ENCODE measurements at places on chromosomes 5 and 9.

GRCh38 chr5:130289132-130290088 is 385.1 kb downstream of the CHSY3 start:
- peak; percentile 21 for DNase-seq

DNA sequence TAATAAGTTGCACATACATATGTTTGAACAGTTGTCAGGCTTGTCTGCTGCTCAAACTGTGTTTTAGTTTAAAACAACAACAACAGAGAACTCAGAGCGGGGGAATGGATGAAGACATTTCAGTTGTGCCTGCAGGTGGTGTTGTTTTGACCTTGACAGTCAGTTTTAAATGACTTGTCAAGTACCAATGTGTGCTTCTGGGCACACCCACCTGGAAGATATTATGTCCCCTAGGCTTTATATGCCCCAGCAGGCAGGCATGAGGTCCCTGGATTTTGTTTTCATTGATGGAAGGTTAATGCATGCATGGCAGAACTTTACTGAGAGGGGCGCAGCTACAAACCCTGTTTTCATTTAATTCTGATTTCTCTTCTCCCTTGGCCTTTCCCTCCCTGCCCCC is 84.6 kb downstream of the AOPEP start:
- no peak for DNase-seq

DNA sequence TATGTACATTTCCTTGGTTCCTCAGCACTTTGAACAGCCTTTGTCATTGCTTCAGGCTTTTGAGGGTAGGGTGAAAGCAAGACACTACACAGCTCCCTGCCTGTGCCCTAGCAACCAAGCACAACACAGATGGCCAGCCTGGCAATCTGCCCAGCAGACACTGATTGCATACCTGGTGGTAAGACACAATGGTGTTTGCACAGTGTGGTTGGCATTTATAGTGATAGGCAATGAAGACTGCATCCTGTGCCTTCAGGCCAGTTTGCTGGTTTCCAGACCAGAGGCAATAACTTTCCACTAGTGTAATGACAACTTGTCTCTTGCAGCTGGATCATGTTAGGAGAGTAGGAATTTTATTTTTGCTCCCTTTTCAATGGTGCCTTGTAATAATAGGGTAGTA is 144.5 kb upstream of the TNC start:
- DNase-seq = no peak

DNA sequence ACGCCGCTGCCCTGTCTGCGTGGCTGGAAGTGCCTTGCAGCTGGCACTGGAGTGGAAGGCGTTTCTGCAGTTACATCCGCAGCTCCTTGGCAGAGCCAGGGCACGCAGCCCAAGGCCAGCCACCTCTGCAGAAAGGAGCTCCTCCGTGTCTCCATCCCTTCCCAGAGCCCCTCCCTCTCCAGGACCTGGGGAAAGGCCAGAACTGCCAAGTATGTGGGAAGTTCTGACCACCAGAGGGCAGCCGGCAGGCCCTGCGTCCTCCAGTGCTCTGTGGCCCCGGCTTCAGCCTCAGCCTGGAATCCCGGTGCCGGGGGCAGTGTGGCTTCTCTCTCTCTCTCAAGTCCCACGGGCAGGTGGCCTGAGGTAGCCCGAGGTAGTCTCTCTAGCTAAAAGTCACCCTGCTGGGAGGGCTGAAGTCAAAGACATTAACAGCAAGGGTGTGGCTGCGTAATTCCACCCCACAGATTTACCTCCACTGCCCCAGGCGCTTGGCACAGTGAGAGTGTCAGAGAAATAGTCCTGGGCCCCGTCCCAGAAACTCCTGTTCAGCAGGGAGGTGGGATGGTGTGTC is 101.7 kb upstream of the FCN2 start:
- peak; percentile 21 for DNase-seq

DNA sequence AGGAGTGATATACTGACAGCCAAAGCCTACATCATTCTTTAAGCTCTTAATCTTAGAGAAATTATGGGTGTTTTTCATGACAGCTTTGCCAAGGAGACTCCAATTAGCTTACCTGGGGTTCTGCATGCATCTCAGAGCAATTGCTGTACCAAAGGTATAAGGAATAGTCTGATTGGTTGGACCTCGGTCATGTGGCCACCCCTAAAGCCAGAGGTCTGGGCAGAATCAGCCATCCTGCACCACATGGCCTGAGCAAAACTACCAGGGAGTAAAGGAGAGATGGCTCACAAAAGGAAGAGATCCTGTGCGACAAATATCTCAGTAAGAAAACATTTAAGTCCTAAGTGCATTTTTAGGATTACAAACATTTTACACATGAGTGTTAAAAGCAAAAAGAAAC is 25.6 kb downstream of the SH3RF2 start:
- no peak for DNase-seq

DNA sequence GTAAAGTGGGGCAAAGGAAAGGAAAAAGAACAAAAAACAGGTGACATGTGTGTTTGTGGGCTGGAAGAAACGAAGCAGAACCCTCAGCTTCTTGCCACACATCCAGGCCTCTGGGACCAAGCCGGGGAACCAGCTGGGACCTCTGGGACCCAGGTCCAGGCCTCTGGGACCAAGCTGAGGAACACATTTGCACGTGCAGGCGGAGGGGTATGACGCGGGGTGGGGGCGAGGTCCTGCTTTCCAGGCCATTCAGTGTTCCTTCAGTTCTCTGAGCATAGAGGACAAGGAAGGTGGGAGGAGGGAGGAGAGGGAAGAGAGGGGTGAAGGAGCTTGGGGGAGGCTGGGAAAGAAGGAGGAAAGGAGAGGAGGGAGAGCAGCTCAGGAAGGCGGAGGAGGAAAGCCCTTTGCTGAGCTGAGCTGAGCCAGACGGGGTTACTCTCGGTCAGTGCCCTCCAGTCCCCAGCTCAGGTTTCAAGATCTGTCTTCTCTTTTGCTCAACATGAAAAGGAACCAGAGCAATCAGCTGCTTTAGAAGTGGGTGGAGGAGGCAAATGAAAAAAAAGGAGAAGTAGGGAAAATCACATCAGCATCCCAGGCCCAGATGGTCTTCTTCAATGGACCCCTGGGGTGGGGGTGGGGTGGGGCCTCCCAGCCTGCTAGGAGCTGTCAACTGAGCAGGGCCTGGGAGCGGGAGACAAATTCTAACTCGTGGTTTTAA is 59.1 kb downstream of the ABCA1 start:
- DNase-seq = peak; percentile 62

DNA sequence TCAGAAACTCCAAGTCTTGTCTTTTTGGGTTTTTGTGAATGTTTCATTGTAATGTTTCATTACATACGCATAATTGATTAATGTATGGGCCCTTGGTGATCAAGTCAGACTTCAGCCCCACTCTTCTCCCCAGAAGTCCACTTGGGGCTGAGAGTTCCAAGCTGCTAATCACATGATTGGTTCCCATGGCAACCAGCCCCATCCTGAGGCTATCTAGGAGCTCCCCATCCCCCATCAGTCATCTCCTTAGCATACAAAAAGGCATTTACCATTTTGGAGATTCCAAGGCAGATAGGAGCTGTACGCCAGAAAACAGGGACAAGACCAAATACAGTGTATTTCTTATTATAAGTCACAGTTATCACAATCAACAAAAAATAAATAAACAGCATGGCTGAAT is 22.9 kb upstream of the SYK start:
- no peak for DNase-seq

DNA sequence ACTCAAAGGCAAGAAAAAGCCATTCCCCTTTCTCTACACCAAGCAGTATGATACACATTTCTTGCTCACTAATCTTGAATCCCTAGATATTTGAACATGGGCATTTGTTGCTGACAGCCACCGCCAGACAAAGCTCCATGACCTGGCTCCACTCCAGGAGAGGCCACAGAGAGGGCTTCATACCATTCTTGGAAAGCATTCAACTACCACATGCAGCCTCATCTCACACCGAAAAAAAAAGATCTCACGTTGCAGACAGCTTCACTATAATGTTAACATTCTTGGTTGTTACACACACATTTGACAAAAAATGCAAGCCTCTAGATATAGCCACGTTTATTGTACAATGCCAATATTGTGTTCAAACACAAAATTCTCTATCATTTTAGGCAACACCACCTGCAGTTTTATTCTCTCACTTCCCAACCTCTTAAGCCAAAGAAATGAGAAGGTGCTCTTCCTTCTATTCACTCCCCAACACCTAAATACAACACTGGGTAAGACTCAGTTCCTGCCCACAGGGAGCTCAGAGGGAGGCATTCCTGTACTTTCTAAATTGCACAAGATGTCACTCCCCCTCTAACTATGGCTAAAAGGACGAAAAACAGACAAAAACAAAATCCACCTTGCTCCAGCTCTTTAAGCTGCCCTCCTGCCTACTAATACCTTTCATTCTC is 222.4 kb downstream of the TSSK1B start:
- DNase-seq = no peak

- DNase-seq = no peak
Observed at GRCh38 chr5:80151890-80152289, 104.0 kb downstream of the SERINC5 start.

- peak; percentile 57 for DNase-seq
Observed at GRCh38 chr5:174533751-174534241, 190.6 kb upstream of the MSX2 start.

DNA sequence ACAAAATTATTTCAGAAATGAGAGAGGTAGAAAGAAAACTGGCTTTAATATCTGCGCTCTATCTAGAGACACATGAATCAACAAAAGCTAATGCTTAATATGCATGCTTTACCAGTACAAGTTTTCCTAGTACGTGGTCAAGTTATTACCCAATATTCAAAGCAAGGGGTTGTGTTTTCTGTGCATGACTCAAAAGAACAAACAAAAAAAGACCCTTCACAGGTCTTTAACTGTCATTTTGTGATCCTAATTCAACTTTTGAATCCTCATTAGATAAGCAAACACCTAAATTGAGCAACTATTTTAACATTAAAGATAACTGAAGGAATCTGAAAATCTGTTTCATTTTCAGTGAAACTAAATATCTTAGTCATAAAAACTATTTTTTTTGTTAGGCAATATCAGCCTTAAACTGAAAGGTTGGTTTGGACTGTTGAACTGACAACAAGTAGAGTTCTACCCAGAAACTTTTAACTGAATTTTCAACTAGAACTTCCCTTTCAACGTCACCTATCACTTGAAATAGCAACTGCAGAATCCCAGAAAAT is 12.5 kb downstream of the ST8SIA4 start:
- DNase-seq = no peak

DNA sequence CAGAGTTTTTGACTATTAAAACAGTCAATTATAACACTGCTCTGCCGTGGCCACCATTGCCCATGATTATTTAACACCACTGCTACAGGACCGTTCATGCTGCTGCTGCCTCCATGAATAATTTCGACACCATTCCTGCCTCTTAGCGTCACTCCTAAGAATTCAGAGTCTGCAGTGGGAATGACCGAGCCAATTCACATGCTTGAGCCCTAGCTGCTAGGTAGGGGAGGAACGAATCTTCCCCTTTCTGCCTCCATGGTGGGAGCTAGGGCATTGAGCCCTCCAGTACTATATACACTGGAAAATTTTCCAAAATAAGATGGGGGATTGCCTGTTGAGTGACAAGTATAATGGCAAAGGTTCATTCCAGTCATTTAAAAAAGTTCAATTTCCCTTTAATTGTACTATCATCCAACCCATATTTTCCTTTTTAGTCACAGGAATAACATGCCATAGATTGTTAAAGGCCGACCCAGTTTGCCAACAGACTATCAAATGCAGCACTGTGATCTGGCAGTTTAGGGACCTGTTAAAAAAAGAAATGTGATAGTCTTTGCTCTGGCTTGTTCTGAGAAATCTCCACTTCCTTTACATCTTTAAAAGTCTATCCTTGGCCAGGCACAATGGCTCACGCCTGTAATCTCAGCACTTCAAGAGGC is 13.5 kb upstream of the B4GALT1 start:
- no peak for DNase-seq

DNA sequence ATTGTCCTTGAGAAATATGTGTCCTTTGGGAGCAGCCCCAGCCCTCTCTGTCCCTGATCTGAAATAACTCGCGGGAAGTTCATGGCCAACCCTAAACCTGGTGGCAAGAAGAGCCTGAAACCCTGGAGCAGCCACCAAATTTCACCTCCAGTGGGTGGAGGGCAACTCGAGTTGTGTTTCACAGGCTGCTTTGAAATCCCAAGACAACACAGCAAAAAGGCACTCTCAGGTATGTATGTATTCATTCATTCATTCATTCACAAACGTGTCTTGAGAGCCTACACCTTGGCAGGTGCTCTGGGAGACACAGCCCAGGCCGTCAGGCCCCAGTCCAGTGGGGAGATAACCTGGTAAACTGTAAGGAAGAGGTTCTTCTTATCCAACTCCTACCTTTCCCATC is 35.7 kb upstream of the ALDH1B1 start:
- DNase-seq = no peak

- peak; percentile 31 for DNase-seq
Observed at GRCh38 chr9:7970681-7971330, 171.2 kb upstream of the DMAC1 start.

- no peak for DNase-seq
Observed at GRCh38 chr5:58818465-58818864, 235.6 kb downstream of the RAB3C start.

DNA sequence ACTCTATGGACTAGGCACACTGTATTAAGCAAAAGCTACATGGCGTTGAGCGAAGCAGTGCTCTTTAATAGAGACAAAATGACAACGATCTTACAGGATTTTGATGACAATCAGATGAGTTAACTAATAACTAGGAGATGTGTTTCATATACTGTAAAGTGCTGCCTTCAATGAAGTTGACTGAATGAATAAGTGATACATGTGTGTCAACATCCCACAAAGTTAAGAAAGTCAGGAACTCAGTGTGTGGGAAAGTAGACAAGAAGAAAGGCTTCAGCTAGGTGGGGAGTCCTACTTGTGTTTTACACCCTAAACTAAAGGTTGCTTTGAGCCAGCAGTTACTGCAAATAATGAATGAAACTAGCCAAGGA is 79.6 kb downstream of the PAPPA start:
- no peak for DNase-seq

DNA sequence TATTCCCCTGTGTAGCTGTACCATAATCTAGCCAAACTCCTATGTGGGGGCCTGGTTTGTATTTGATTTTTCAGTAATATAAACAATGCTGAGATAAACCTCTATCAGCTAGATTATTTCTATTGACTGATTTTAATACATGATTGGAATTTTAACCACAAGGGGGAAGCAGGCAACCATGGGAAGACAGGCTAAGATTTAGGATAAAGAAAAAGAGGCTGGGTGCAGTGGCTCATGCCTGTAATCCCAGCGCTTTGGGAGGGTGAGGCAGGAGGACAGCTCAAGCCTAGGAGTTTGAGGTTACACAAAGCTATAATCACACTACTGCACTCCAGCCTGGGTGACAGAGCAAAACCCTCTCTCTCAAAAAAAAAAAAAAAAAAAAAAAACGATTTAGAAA is 18.1 kb upstream of the GPX3 start:
- peak; percentile 43 for DNase-seq

- DNase-seq = no peak
Observed at GRCh38 chr5:146321571-146321970, 17.1 kb upstream of the POU4F3 start.

GRCh38 chr9:134231330-134231745 is 67.0 kb upstream of the RNU6ATAC start:
- no peak for DNase-seq
